ENCODE measurements at places on chromosomes 16 and 17.
A peak's percentile ranks its signal among the peaks of the same experiment; 100 is the strongest.

- no peaks in the 10 kb centered on the region for H3K27me3 ChIP-seq
- no peak overlapping the region for H3K27ac ChIP-seq
- H3K36me3 ChIP-seq, result peaks cover 17% of the 10 kb centered on the region
- DNase-seq, result no peak
- no peak overlapping the region for H3K4me3 ChIP-seq
These were observed 17.1 kb downstream of the ATP1B2 start for GRCh38 chr17:7667656-7668406.

GRCh38 chr16:72786606-72787005 lies 261.3 kb downstream of the ZFHX3 start:
- H3K36me3 ChIP-seq, result peaks cover 27% of the 10 kb centered on the region
- peaks cover 52% of the 10 kb centered on the region for H3K4me1 ChIP-seq
- H3K27ac ChIP-seq, result peak overlapping the region; percentile 93

DNA sequence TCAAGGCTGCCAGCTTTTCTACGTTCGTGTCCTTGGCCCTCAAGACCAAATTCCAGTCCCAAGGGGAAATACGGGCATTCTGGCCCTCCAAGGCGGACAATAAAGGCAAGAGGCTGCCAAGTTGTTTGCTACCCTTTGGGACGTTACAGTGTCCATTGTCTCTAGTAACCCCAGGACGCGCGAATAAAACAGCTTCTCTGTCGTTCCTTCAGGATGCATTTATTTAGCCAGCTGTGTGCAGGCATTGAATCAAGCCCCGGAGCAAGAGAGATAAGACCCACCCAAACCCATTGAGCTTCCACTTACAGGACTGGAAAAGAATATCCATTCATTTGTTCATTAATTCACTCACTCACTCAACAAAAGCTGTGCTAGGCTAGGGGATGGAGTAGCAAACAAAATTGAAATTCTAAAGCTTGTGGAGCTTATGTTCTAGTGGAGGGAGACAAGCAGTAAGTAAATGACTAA lies 656 bp downstream of the MRPL58 start:
- DNase-seq, result no peak
- H3K27me3 ChIP-seq, result no peaks in the 10 kb centered on the region
- H3K36me3 ChIP-seq, result peaks cover 20% of the 10 kb centered on the region
- H3K27ac ChIP-seq, result peak overlapping the region; percentile 97
- peaks cover 29% of the 10 kb centered on the region for H3K4me1 ChIP-seq

DNA sequence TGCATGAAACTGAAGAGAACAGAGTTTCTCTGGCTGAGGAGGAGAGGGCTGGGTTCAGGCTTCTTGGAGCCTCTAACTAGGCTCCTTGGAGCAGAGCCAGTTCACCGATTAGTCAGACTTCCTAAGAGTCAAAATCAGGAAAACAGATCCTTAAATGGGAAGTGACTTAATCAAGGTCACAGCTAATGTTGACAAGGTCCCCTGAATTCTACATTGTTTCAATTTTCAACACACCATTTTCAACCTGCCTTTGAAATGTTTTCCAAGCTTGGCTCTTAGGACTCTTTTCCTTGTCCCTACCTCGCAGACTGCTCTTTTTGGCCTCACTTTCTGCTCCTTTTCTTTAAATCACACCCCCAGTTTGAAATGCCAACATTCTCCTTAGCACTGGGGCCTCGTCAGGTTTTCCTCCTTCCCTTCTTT lies 16.3 kb downstream of the MYL4 start:
- peaks cover 54% of the 10 kb centered on the region for H3K4me1 ChIP-seq
- H3K27ac ChIP-seq, result peak overlapping the region; percentile 87
- peaks cover 5% of the 10 kb centered on the region for H3K27me3 ChIP-seq
- H3K4me3 ChIP-seq, result peak overlapping the region; percentile 74

All from HFFc6 (cell line).